ENCODE measurements at places on chromosomes 2 and 18. TPM values are rescaled to one million over a fixed set of nuclear protein-coding genes. Genes with fewer than 3 reads are reported as not detected.

GRCh38 chr18:26711756-26712155, 153.8 kb downstream of the AQP4 start:
- no peak for DNase-seq

The MC5R gene
- not detected for total RNA-seq

GRCh38 chr2:31148514-31148913, 10.3 kb upstream of the GALNT14 start:
- DNase-seq = no peak

The EMILIN2 gene
- total RNA-seq = 53.4 TPM

- DNase-seq = no peak
Observed at GRCh38 chr18:69951182-69951581, 3.5 kb upstream of the CD226 start.

DNA sequence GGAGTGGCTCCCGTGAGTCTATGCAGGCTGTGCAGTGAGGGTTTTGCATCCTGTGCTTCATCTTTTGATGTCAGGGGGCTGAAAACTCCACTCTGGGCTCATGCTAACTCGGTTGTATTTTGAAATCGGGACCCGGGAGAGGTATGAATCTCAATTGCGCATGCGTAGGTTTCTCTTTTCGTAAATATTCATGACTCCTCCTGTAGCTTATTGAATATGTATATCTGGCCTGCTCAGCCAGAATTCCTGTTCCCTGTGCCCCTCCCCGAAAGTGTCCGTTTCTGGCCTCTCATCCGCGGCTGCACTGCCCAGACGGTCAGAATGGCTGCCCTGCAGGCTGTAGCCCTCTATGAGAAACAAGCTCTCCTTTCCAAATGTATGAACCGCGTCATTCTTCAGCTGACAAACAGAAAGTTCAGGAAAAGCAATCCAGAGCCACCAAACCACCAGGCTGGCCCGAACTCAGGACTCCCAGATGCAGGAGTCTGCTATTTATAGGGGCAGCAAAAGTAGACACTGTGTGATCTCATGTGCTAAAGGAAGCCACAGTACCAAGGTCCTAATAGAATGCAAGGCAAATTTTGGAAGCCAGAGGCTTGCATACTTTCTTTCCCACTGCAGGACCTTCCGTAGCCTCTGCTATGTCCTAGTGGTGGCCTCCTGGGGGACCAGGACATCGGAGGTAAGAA, 41.7 kb downstream of the AKAIN1 start:
- DNase-seq = no peak

DNA sequence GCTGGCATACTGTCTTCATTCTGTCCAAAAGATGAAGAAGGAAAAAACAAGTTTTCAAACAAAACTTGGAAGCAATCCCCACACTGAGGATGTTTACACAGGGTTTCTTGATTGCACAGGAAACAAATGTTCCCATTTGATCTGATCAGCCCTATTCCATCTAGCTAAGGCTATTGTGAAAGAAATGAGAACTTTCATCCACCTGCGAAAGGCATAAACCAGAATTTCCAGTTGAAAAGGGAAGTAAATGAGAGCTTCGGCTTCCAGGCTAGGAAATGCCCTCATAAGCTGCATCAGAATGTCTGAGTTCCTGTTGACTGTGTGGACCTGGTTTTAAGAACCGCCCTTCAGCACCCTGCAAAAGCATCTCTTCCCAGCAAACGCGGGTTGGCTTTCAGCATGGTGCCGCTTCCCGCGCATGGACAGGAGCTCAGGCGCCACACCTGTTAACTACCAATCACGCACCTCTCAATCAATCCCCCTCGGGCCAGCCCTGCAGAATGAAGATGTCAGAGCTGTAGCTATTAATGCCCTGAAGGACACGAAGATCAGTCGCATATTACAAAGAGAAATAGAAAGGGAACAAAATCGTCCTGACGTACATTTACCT, 850.4 kb downstream of the GALR1 start:
- DNase-seq = no peak

- peak; percentile 58 for DNase-seq
Observed at GRCh38 chr2:70340761-70341476, 39.1 kb upstream of the FAM136A start.

The REG3G gene
- not detected for total RNA-seq

- no peak for DNase-seq
Observed at GRCh38 chr2:219252084-219252483, 959 bp upstream of the TUBA4B start.

The CROCC2 gene
- total RNA-seq = not detected

The PAX8 gene
- total RNA-seq = 7.5 TPM

DNA sequence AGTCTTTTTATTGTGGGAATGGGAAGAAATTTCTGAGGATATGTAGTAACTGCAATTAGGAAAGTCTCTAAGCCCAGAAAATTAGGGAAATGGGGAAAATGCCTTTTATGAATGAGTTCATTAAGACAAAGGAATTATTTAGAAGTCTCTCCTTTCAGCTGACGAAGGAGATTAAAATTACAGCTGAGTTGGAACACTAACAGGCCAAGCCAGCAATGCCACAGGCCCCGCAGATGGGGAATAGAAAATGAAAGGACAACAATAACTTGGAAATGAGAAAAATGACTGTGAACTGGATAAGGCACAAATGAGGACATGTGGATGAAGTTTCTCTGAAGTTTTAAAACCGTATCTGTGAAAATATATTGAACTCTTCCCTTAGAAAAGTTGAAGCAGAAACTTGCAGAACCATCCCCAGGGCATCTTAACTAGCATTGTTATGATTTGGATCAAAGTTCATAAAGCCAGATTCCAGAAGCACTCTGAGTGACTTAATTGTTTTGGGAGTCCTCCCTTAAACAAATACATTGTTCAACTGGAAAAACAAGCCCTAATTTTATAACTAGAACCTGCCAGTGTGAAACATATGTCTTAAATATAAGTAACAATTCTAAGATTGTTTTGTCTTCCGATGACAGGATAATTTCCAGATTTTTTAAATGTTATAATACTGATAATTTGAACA, 51.3 kb downstream of the C2orf76 start:
- DNase-seq = no peak

The CNDP1 gene
- not detected for total RNA-seq

DNA sequence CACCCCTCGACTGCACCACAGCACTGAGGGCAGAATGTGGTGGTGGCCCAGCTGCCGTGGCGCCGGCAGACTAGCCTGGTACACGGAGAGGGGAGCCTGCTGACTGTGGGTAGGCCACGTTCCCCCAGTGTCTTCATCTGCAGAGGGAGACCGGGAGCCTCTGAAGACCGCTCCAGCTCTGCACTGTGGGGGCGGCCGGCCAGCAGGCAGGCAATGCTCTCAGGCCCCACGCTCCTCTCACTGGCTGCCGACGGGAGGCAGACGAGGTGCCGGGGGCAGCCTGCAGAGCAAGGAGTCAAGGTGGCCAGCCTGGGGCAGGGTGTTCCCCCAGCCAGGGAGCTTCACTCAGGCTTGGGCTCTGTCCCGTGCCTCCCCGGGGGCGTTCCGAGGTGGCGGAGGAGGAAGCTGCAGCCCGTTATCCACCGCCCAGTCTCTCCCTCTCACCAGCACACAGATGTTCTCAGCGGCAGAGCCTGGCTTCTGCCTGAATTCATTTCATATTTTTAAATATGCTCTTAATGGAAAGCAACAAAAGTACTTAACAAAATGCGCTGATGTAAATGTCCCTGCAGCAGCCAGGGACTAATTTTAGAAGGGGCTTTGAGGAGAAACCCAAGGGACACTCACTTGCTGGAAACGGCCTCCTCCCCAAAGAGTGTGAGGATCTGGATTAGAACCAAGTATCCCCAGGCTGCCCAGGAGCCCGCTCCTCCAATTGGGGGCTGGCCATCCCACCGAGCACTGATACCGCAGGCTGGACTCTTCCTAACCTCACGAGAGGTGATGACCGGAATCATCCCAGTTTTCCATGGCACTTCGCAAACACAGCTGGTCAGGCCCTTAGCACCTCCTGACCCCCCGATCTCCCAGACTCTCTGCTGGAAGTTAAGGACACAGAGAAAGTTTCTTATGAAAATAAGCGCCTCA, 87.8 kb downstream of the HDAC4 start:
- no peak for DNase-seq

Measured in Caco-2 (cell line).